Immature natural killer cell (primary cell): ENCODE measurements at places on chromosomes 12 and 14. TPM values are rescaled to one million over a fixed set of nuclear protein-coding genes. Genes with fewer than 3 reads are reported as not detected.

DNA sequence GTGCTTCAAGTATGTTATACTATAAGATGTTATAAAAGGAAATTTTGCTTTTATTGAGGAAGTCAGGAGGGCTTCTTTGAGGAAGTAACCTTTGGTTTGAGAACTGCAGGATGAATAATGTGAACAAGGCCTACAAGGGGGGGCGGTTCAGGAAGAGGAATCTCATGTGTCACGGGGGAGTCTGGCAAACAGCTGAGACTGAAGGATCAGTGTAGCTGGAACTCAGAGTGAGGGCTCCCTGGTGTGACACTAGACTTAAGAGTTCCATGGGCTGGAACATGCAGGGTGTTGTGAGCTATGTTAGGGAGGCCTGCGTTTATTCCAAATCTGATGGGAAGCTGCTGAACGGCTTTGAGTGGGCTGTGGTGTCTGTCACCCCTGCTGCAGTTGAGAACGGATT is 62.3 kb downstream of the UNC79 start:
- H3K27ac ChIP-seq, result no peak overlapping the region
- no peaks in the 10 kb centered on the region for H3K4me1 ChIP-seq
- no peak overlapping the region for H3K4me3 ChIP-seq
- peaks cover 2% of the 10 kb centered on the region for H3K27me3 ChIP-seq
- no peaks in the 10 kb centered on the region for H3K36me3 ChIP-seq

DNA sequence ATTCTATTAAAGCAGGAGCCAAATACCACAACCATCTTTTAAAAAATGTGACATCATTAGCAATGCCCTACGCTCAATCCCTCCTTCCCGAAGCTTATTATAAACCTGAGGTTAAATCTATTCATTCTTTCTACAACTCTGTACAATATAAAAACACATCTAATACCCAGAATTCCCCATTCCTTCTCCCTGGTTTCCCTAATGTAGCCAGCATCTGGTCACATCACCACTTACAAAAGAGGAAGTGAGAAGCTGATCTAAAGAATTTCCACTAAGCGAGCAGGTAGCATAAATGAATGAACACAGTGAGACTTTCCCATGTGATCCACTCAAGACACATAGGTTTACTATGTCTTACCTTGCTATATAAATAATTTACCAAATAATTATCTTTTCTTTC is 90.4 kb downstream of the LRP6 start:
- peaks cover 16% of the 10 kb centered on the region for H3K4me1 ChIP-seq
- DNase-seq, result no peak
- H3K27me3 ChIP-seq, result peaks cover 23% of the 10 kb centered on the region
- H3K27ac ChIP-seq, result no peak overlapping the region
- peaks cover 3% of the 10 kb centered on the region for H3K36me3 ChIP-seq

DNA sequence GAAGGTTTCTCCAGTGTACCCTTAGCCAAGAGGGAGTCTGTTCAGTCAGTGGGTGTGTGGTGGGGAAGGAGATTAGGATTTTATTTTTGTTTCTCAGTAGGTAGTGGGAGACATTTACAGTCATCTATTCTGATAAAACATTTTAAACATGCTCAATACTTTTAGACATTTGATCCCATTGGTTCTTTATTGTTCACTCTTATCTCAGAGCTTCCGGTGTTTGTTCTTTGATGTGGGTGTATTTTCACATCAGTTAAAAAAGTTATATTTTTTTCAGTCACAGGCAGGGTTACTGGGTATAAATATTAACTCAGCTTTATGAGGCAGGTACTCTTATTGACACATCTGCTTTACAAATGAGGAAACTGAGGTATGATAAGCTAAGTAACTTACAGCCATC is 43.3 kb upstream of the LRRK2 start:
- no peak overlapping the region for H3K27ac ChIP-seq
- DNase-seq, result no peak
- no peak overlapping the region for H3K4me3 ChIP-seq

DNA sequence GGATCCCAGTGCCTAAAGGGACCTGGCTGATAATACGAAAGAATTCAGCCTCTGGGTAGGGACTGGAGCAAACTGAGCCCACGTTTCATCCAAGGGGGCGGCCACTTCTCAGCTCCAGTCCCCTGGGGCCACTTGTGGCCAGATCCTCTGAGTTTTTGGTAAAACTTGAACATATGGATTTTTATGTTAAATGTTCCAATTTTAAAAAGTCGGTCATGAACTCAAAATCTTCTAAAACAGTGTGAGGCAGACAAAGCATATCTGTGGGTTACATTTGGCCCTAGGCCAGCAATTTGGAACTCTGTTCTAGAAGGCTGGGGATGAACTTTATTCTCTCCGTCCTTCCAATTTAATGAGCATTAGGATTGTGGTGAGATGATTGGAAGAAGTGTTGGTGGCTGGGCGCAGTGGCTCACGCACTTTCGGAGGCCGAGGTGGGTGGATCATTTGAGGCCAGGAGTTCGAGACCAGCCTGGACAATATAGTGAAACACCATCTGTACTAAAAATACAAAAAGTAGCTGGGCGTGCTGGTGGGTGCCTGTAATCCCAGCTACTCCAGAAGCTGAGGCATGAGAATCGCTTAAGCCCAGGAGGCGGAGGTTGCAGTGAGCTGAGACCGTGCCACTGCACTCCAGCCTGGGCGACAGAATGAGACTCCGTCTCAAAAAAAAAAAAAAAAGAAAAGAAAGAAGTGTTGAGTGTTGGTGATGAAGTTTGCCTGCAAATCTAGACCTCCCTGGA is 3.0 kb upstream of the PPP1CC start:
- peaks cover 13% of the 10 kb centered on the region for H3K27me3 ChIP-seq
- H3K36me3 ChIP-seq, result no peaks in the 10 kb centered on the region
- no peak overlapping the region for H3K4me3 ChIP-seq
- H3K27ac ChIP-seq, result no peak overlapping the region

The MAP1LC3B2 gene
- polyA plus RNA-seq, result 9.8 TPM

The FAM90A1 gene
- not detected for polyA plus RNA-seq
